ENCODE measurements at places on chromosomes 13 and 19.
A peak's percentile ranks its signal among the peaks of the same experiment; 100 is the strongest.

GRCh38 chr13:83878691-83879430 is 3.4 kb downstream of the SLITRK1 start:
- DNase-seq: no peak

DNA sequence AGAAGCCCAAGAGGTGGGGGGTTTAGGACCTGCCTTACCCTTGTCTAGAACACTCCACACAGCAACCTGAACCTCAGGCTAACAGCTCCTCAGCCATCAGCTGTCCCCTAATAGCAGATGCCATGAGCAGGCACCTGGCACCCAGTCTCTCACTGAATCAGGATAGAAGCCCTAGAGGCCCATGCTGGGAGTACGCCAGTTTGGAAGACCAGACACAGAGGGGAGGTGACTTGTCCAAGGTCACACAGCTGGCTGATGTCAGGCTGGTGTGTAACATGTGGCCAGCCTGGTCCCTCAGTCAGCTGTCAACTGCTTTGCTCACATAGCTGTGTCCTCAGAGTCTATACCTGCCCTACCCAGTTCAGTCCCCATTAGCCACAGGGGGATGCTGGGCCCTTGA is 12.8 kb upstream of the SAMD1 start:
- DNase-seq: no peak

GRCh38 chr19:10431254-10431942 is 11.1 kb downstream of the PDE4A start:
- DNase-seq: no peak

GRCh38 chr19:14770136-14770535 is 8.2 kb downstream of the ADGRE2 start:
- DNase-seq: no peak

DNA sequence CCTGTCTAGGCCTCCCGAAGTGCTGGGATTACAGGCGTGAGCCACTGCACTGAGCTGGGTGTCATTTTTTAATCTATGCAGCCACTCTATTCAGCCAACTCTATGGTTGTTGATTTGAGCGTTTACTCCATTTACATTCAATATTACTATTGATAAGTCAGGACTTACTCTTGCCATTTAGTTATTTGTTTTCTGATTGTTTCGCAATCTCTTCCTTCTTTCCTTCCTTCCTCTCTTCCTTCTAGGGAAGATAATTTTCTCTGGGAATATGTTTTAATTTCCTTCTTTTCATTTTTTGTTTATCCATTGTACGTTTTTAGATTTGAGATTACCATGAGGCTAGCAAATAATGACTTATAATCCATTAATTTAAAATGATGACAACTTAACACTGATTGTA is 2056.0 kb downstream of the OLFM4 start:
- no peak for DNase-seq

DNA sequence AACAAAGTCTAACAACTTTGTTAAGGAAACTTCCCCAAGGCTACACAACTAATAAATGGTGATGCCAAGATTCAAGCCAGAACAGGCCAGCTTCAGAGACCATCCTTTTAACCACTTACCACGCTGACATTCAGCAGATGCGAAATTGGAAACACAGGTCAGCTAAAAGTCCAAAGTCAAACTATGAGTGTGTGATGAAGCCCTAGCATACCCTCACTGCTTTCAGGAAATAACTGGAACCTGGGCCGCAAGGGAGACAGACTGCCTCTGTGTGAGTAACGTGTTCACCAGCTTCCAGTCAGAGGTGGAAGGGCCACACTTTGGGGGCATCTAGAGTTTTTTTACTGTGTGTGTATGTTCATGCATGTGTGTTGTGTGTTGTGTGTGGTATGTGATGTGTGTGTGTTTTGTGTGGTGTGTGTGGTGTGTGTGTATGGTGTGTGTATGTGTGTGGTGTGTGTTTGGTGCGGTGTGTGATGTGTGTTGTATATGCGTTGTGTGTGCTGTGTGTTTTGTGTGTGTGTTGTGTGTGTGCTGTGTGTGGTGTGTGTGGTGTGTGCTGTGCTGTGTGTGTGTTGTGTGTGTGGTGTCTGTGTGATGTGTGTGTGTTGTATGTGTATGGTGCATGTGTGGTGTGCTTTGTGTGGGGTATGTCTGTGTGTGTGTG is 12.5 kb upstream of the PDX1 start:
- no peak for DNase-seq

- DNase-seq: peak; percentile 21
Measured at GRCh38 chr13:79194272-79194671, 211.8 kb downstream of the RBM26 start.

DNA sequence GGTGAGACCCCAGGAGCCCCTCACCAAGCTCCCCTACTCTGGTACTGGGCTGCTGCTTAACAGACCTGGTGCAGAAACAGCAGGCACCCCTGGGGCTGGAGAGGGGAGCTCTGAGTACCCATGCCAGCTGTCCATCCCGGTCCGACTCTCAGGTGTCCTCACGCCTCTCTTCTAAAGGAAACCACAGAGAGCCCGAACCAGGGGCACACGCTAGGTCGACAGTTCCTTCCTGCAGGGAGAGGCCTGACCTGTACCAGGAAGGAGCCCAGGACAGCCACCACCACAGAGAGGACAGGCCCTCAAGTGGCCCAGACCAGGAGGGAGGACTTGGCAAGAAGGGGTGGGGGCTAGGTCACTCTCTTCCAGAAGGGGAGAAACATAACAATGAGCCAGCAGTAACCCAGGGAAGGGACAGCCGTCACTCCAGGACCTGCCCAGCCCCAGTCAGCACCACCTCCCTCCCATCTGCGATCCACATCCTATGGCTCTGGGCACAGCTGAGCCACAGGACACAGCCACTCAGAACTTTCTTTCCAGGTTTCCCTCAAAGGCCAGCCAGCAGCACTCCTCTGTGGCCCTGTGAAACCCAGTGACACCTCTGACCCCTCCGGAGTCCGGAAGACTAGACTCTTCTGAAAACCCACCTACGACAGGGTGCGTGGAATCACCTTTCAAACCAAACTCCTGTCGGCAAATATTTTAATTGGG is 13.0 kb upstream of the SLC35E1 start:
- DNase-seq: no peak

- no peak for DNase-seq
Measured at GRCh38 chr19:30564551-30565011, 192.4 kb downstream of the ZNF536 start.

GRCh38 chr13:107438251-107438650 is 777.1 kb downstream of the LIG4 start:
- no peak for DNase-seq

All from memory B cell (primary cell).